Ascending aorta (tissue), 2 donors: ENCODE measurements at places on chromosomes 1 and 21. TPM values are rescaled to one million over a fixed set of nuclear protein-coding genes. Genes with fewer than 3 reads are reported as not detected.

RAB3B gene
- not detected for total RNA-seq

RGS13 gene
- not detected for total RNA-seq

GRIK3 gene
- total RNA-seq: under 0.01 TPM

AMY1B gene
- total RNA-seq: not detected

MROH7 gene
- total RNA-seq: 2.0 TPM

GRCh38 chr1:229003233-229004031 is 267.5 kb upstream of the RAB4A start:
- H3K4me3 ChIP-seq: no peak overlapping the region
- H3K27me3 ChIP-seq: no peaks in the 10 kb centered on the region
- H3K4me1 ChIP-seq: no peaks in the 10 kb centered on the region
- no peaks in the 10 kb centered on the region for H3K36me3 ChIP-seq
- DNase-seq: peak; percentile 77
- peak overlapping the region; percentile 79 for H3K27ac ChIP-seq

DNA sequence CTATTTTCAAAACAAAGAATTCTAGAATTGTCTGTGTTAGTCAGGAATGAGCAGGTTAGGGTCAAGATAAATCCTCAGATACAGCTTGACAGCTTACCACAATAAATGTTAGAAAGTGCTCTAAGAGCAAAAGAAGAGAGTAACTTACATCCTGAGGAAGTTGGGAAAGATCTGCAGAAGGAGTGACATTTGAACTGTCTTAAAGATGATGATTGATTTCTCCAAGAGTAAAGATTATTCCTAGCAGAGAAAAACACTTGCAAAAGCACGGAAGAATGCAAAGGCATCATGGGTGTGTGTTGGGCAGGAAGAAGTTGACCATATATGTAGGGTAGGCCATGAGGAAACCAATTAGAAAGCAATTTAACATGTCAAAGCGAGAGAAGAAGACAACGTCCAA is 175.4 kb downstream of the LRRC7 start:
- H3K27ac ChIP-seq: no peak overlapping the region
- H3K4me3 ChIP-seq: no peak overlapping the region
- no peak for DNase-seq
- no peaks in the 10 kb centered on the region for H3K27me3 ChIP-seq
- no peaks in the 10 kb centered on the region for H3K4me1 ChIP-seq
- H3K36me3 ChIP-seq: no peaks in the 10 kb centered on the region

DNA sequence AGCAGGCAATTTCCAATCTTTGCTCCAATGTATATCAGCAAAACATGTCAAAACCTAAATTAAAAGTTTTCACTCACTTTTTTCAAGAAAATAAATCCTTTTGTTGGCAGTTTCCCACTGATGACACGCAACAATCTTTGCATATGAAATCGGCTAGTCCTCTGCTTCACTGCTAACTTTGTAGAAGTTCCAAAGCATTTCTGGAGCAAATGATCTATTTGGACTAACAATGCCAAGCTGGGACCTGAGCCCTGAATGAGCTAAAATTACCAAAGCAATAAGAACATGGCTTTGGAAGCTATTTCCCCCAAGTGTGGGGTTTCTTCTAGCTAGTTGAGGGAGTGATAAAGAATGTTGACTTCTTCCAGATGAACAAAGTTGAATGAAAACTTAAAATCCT is 5.1 kb downstream of the BEND5 start:
- peak overlapping the region; percentile 54 for H3K27ac ChIP-seq
- no peaks in the 10 kb centered on the region for H3K27me3 ChIP-seq
- no peak for DNase-seq

DNA sequence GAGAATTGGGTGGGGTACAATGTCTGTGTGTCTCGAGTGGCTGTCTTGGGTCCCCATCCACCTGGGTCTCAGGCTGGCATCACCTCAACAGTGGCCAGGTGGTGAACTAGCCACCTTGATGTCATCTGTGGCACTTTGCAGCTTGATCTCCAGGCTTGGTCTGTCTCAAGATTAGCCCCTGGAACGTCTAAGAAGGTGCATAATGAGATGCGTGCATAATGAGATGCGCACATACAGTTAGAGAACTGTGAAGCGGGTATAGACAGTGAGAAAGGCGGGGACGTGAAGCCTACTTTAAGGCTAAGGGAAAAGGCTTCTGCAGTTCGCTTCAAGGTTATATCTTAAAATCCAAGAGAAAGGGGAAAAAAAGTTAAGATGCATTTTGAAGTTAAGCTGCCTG is 98.7 kb downstream of the WDR4 start:
- H3K27ac ChIP-seq: no peak overlapping the region
- no peaks in the 10 kb centered on the region for H3K27me3 ChIP-seq
- H3K36me3 ChIP-seq: no peaks in the 10 kb centered on the region
- no peaks in the 10 kb centered on the region for H3K4me1 ChIP-seq
- H3K4me3 ChIP-seq: no peak overlapping the region

- no peak overlapping the region for H3K4me3 ChIP-seq
- no peaks in the 10 kb centered on the region for H3K36me3 ChIP-seq
- H3K27me3 ChIP-seq: no peaks in the 10 kb centered on the region
- H3K27ac ChIP-seq: no peak overlapping the region
Measured at GRCh38 chr1:61491497-61491896, 233.4 kb downstream of the TM2D1 start.

- H3K4me3 ChIP-seq: no peak overlapping the region
- no peaks in the 10 kb centered on the region for H3K4me1 ChIP-seq
- no peak for DNase-seq
- H3K36me3 ChIP-seq: peaks cover 1% of the 10 kb centered on the region
Measured at GRCh38 chr1:66704177-66704875, 47.9 kb upstream of the DYNLT5 start.

DNA sequence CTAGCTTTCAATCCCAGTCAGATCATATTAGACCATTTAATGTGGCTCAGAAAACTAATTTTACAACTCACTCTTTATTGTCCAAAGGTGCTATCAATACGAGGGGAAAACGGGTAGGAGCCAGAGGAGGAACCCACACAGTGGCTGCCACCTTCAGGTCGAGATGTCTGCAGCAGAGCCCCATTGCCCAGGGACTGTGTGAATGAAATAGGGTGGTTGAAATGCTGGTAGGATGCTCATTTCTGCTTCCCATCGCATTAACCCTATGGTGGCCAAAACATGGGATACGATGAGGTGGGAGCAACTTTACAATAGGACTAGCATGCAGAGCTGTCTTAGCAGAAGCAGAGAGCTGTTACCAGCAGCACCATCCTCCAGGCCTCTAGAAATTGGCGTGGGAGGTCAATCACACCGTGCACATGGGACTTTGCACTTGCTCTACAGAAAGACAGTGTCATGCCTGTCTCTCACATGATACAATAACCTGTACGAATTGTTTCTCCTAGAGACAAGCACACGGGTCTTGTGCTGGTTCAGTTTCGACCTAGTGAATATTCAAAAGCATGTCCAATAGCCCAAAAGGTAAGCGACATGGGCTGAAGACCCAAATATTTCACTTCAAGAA is 69.5 kb upstream of the DESI2 start:
- no peaks in the 10 kb centered on the region for H3K4me1 ChIP-seq
- no peaks in the 10 kb centered on the region for H3K27me3 ChIP-seq
- H3K4me3 ChIP-seq: no peak overlapping the region
- H3K27ac ChIP-seq: no peak overlapping the region
- DNase-seq: no peak

DNA sequence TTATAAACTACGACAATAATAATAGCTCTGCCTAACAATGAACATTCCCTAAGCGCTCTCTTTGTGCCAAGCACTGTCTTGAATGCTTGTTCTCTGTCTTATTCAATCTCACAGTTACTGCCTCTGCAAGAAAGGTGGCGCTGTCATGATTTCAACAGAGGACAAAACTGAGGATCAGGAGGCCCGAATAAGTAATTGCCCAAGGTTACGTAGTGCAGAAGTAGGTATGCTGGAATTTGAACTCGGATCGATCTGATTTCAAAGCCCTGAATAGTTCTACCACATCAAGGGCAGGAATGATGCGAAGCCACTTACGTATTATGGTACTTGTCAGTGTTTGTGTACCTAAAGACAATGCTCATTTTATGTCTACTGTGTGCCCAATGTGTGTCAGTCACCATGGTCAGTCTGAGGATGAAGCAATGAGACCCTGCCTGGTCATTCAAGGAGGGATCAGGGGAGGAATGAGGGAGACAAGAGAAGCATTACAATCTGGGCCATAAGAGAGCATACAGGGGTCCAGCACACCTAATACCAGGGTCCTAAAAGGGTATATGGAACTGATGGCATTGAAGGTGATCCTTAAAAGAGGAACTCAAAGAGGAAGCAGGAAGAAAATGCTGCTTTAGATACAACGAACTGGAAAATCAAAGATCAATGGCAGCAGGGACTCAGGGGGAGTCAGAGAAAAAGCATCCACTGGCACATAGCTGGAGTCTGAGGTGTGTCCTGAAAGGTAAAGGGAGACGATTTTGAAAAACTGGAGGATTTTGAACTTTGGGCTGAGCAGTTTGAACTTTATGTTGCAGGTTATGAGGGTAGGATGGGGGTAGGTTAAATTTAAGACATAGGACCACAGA is 389.2 kb downstream of the PLPP3 start:
- H3K27me3 ChIP-seq: no peaks in the 10 kb centered on the region
- H3K27ac ChIP-seq: no peak overlapping the region
- no peaks in the 10 kb centered on the region for H3K4me1 ChIP-seq
- no peak overlapping the region for H3K4me3 ChIP-seq
- DNase-seq: no peak
- H3K36me3 ChIP-seq: no peaks in the 10 kb centered on the region

GRCh38 chr21:34670962-34671348 is 2.2 kb downstream of the CLIC6 start:
- no peaks in the 10 kb centered on the region for H3K36me3 ChIP-seq
- H3K27me3 ChIP-seq: peaks cover 15% of the 10 kb centered on the region
- peak overlapping the region; percentile 44 for H3K4me3 ChIP-seq
- no peak for DNase-seq
- H3K27ac ChIP-seq: no peak overlapping the region
- H3K4me1 ChIP-seq: peaks cover 2% of the 10 kb centered on the region
